ENCODE measurements at places on chromosomes 16 and 17.

GRCh38 chr17:59810894-59811153 is 81.9 kb downstream of the TUBD1 start:
- no peak for DNase-seq

DNA sequence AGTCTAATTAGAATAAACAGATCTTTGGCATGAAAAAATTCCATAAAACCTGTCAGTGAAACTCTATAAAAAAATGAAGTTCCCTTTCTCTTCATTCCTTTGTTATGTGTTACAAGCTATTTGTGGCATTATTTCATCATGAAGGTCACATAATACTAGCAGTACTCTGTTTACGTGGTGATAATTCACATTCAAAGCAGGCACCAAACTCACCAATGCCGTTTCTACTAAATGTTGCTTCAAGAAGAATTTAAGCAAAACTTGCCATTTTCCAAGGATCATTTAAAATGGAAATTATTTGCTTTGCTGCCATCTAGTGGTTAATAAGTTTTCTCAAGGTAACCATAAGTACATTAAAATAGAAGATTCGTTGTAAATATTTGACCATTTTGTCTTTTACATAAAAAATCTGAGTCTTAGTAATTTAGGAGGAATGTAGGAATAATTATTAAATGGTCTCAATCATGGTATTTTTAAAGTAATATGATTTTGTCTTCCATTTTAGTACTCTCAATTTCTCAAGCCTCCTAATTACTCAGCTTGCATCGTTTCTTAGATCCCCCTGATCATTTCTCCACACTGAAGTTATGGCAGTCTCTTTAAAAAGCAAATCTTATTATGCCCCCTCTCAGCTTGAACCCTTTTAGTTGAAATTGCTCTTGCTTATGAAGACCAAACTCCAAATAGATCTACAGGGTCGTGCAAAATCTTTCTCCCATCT is 80.8 kb downstream of the OMG start:
- no peak for DNase-seq

- no peak for DNase-seq
These were observed 54.1 kb downstream of the TNFRSF13B start for GRCh38 chr17:16917671-16918394.

DNA sequence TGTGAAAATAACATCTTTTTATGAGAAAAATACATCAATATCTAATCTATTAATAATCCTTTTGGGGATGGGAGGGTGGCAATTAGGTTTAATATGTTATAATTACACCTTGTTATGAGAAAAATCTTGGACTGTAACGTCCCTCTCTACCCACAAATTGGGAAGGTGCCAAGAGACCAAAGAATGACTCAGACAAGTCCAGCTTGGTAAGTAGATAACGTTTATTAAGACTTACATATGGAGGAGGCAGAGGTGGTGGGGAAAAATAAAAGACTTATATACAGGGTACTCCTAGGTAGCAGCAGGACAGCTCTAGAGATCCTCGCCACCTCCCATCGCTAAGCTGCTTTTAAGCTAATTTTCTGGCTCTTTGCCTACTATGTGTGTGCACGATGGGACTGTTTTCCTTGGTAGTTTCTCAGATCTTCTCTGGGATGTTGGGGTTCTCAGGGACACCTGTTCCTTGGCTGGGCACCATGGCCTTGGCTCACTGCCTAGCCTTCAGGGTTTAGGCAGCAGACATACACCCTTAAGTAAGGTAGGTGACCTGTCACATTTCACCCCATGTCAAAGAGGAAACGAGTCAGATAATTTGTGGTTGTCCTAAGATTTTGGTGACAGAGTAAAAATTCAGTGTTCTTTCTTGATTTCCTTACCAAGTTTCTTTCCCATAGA is 31.5 kb downstream of the RBL2 start:
- DNase-seq = no peak

- DNase-seq = no peak
These were observed 74.1 kb upstream of the CDH5 start for GRCh38 chr16:66292241-66292935.

DNA sequence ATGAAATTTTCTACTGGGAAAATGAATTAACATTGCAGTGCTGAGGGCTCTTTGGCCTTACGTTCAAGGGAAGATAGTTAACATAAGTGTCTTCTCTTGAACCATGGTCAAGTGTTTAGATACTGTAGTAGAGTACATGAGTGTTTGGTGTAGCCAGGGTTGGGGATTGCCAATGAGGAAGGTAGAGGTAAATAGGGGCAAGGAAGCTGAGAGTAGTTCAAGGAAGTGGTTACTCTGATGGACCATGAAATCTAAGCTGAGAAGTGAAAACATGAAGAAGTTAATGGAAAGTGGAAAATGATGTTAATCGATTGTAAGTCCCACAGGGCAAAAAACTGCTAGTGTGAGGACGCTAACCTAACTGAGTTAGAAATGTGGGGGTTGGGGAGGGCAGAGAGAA is 249.6 kb upstream of the AXIN2 start:
- no peak for DNase-seq
